Kidney epithelial cell (primary cell): ENCODE measurements at places on chromosomes 12 and 14.
A peak's percentile ranks its signal among the peaks of the same experiment; 100 is the strongest.

GRCh38 chr14:97724265-97724731, 927.1 kb downstream of the VRK1 start:
- DNase-seq: no peak

DNA sequence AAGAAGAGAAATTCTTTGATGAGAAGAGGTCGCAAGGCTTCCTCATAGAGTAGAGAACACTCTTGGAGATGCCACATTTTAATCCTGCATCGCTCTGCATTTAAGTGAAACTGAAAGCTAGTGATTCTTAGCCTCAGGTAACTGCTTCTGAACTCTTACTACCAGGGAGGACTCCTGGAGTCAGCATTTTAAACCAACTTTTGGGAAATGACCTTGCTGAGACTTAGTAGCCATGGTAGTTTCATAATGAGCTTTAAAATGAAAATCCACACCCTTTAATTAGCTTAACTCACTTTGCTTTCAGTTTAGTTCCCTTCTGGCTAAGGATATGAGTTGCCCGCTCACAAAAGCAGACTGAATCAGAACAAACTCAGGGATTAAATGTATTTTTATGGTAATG, 80.3 kb downstream of the SYNE2 start:
- DNase-seq: no peak

- DNase-seq: no peak
Observed at GRCh38 chr12:9784326-9784725, 23.6 kb upstream of the CD69 start.

- no peak for DNase-seq
Observed at GRCh38 chr12:52627395-52628110, 9.2 kb upstream of the KRT73 start.

- DNase-seq: no peak
Observed at GRCh38 chr14:67644428-67644827, 24.7 kb downstream of the ARG2 start.

GRCh38 chr12:81692008-81692407, 67.1 kb downstream of the PPFIA2 start:
- DNase-seq: no peak

- no peak for DNase-seq
Observed at GRCh38 chr12:124033859-124034258, 60.8 kb downstream of the ZNF664 start.

GRCh38 chr12:67436230-67436629, 167.1 kb downstream of the CAND1 start:
- DNase-seq: no peak

DNA sequence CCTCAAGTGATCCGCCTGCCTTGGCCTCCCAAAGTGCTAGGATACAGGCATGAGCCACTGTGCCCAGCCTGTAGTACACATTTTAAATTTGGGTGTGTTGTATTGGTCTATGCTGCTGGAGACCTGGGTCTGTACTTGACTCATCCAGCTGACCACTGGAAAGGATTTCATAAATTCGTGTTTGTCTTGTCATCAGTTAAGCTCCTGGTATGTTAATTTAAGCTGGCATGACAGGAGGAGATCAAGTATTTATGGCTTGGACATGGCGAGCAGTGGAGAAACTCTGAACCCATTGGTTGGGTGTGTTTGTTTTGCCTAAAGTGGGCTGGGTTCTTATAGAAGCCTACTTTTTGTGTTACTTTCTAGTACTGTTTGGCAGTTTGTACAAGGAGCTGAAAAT, 24.2 kb downstream of the YY1 start:
- no peak for DNase-seq

DNA sequence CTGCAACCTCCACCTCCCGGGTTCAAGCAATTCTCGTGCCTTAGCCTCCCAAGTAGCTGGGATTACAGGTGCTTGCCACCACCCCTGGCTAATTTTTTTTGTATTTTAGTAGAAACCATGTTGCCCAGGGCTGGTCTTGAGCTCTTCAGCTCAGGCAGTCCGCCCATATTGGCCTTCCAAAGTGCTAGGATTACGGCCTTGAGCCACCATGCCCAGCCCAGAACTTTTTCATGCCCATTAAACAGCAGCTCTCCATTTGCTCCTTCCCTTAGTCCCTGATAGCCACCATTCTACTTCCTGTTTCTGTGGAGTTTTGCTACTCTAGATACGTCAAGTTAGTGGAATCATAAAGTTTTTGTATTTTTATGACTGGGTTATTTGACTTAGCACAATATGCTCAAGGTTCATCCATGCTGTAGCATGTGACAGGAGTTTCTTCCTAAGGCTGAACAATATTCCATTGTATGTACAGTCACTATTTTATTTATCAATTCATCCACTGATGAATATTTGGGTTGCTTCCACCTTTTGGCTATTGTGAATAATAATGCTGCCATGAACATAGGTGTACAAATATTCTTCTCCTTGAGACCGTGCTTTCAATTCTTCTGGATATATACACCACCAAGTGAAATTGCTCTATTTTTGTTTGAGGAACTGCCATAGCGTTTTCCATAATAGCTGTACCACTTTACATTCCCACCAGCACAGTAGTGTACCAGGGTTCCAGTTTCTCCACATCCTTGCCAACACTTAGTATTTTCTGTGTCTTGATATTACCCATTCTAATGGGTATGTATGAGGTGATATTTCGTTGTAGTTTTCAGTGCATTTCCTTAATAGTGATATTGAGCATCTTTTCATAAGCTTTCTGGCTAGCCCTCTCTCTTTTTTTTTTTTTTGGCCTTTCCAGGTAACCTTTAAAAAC, 15.0 kb downstream of the ATF1 start:
- DNase-seq: no peak

GRCh38 chr12:107027636-107028053, 40.7 kb upstream of the MTERF2 start:
- DNase-seq: peak; percentile 86

GRCh38 chr12:4190366-4191063, 83.0 kb upstream of the CCND2 start:
- no peak for DNase-seq

DNA sequence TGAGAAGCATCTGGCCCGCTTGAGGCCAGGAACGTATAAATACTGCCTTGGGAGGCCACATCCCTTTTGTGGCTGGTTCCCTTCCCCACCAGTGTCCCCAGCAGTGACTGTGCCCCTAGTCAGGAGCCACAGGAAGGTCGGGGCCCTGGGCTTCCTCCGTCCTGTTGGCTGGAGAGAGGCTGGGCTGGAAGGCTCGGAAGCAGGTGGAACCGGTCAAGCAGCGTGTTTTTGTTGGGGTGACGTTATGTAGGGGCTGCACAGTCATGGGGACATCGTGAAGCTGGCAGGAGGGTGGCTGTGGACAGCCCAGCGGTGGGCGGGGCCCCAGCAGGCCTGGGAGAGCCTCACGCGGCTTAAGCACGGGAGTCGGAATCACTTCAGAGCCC, 10.1 kb downstream of the XRCC3 start:
- no peak for DNase-seq

GRCh38 chr12:81077329-81077685, 572 bp upstream of the ACSS3 start:
- DNase-seq: no peak

- DNase-seq: no peak
Observed at GRCh38 chr12:12922191-12922616, 29.8 kb downstream of the GPRC5D start.

DNA sequence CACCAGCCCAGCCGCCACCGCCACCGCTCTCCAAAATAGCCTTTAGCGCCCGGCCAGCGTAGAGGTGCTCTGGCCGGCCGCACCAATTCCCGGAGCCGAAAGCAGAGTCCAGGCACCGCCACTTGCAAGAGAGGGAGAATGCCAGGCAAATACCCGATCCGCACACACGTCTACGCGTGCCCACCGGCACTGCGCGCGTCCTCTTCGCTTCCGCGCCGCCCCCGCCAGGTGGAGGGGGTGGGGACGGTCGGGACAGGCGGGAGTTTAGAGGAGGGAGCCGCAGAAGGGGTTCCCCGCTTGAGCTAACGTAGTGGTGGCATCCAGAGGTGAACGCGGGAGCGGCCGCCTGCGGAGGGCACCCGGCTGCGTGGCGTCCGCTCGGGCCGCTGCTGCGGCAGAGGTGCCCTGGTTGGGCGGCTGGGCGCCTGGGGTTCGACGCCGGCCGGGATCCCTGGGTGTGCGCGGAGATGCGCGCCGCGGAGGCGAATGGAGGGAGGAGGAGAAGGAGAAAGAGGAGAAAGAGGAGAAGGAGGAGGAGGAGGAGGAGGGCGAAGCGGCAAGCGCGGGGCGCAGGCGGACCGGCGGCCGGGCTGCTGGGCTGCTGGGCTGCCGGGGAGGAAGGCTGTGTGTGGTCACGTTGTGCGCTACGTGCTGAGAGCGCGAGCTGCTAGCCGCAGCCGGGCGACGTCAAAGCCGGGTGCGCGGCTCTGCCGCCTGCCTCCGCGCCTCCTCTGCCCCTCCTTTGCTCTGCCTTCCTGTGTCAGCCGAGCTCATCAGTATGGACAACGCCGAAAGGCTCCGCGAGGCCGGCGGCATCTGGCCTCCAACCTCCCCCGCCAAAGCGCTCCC, at the start of gene MDGA2:
Gene MDGA2, minus strand, starts transcription at position 140 of the 849 bp plus-strand sequence.
- DNase-seq: no peak

GRCh38 chr14:54116198-54116885, 159.7 kb upstream of the BMP4 start:
- no peak for DNase-seq

- no peak for DNase-seq
Observed at GRCh38 chr14:71448431-71449315, 483.6 kb upstream of the RGS6 start.

DNA sequence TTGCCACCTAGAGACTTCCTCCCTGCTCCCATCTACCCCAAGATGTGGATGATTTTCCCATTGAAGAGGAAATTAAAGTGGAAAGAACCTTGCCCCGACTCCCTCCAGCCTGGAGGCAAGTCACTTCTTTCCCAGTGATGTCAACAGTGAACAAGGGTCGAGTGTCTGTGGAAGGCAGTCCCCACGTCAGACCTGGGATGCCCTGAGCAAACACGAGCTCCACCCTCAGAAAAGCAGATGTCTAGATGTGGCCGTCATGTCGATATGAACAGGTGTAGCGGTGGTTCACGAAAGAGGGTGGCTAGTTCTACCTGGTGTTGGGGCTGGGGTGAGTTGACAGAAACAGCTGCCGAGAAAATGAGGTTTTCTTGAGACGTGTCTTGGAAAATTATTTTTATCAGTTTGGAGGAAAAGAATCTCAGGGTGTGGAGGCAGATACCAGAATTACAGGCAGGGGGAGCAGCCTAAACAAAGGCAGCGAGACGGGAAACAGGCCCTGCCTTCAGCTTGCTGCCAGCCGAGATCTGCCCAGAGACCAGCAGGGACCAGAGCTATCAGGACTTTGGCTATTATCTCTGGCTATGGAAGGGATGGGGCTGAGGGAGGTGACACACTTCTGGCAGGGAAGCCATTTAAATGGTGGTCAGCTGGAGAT, 25.9 kb downstream of the SYNDIG1L start:
- DNase-seq: no peak

DNA sequence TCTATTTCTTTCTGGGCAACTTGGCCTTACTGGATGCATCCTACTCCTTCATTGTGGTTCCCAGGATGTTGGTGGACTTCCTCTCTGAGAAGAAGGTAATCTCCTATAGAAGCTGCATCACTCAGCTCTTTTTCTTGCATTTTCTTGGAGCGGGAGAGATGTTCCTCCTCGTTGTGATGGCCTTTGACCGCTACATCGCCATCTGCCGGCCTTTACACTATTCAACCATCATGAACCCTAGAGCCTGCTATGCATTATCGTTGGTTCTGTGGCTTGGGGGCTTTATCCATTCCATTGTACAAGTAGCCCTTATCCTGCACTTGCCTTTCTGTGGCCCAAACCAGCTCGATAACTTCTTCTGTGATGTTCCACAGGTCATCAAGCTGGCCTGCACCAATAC, 5.3 kb downstream of the OR4N5 start:
- DNase-seq: no peak

- DNase-seq: no peak
Observed at GRCh38 chr14:37098132-37098531, 74.3 kb downstream of the SLC25A21 start.

- no peak for DNase-seq
Observed at GRCh38 chr14:104800771-104801519, at the start of gene ZBTB42. TSS of gene ZBTB42 (plus strand) at chr14:104801101. CDS start at chr14:104801198, 97 bp downstream.

GRCh38 chr12:105329926-105330282, 587 bp upstream of the C12orf75 start:
- DNase-seq: no peak

- DNase-seq: no peak
Observed at GRCh38 chr12:121807642-121808347, 4.0 kb downstream of the SETD1B start.

GRCh38 chr14:93006567-93007051, 83.7 kb downstream of the CHGA start:
- no peak for DNase-seq

- no peak for DNase-seq
Observed at GRCh38 chr12:123065676-123066383, 85.1 kb downstream of the PITPNM2 start.

DNA sequence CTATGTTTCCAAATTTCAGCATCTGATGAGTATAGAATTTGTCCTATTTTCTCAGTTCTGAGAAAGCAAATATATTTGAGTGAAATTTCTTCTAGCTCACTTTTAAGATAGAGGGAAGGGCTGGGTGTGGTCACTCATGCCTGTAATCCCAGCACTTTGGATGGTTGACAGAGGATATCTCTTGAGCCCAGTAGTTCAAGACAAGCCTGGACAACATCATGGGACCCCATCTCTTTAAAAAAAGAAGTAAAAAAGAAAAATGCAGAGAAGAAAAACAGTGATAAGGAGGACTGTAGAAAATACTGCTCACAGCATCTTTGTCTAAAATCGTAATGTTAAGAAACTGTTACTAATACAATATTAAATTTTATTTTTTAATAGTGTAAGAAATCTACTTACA, 2.3 kb upstream of the OR6C70 start:
- no peak for DNase-seq

DNA sequence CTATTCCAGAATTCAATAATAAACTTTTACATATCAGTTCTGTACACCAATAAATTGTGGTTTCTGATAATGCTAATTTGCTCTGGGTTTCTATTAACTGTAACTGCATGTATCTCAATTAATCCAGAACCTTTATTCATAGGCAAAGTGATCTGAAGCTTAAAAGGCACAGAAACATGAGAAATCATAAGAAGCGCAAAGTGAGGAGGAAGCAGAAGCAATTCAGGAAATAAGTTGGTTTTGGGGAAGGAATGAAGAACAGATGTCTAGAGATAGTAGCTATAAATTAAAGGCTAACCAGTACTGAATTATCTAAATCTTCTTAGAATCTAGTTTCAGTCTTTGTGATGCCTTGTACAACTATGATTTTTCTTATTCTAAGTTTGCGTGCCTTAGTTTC, 24.6 kb downstream of the KERA start:
- DNase-seq: no peak

DNA sequence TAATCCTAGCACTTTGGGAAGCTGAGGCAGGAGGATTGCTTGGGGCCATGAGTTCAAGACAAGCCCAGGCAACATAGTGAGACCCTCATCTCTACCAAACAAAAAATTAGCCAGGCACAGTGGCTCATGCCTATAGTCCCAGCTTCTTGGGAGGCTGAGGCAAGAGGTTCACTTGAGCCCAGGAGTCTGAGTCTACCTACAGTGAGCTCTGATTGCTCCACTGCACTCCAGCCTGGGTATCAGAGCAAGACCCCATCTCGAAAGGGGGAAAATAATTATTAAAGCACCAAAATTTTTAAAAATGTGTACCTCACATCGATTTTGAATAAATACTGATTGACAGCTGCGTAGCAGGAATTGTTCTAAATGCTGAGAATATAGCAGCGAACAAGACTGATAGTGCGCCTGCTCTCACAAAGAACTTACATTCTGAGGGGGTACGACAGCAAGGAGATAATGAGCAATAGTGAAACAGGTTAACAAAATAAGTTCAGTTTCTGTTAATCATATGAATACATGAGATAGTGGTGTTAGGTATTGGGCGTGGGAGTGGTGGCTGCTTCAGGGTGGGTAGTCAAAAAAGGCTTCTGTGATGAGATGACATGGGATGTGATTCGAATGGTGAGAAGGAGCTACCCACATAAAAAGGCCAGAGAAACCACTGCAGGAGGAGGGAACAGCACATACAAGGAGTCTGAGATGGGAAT, 19.6 kb downstream of the HCFC2 start:
- DNase-seq: no peak
